Small intestine (tissue), 16 donors: ENCODE measurements at places on chromosomes 12 and 14. TPM values are rescaled to one million over a fixed set of nuclear protein-coding genes. Genes with fewer than 3 reads are reported as not detected.

The TAS2R14 gene
- polyA plus RNA-seq = 1.1 TPM

The SLCO1C1 gene
- polyA plus RNA-seq = 4.7 TPM

The VPS29 gene
- 159 TPM for polyA plus RNA-seq

DNA sequence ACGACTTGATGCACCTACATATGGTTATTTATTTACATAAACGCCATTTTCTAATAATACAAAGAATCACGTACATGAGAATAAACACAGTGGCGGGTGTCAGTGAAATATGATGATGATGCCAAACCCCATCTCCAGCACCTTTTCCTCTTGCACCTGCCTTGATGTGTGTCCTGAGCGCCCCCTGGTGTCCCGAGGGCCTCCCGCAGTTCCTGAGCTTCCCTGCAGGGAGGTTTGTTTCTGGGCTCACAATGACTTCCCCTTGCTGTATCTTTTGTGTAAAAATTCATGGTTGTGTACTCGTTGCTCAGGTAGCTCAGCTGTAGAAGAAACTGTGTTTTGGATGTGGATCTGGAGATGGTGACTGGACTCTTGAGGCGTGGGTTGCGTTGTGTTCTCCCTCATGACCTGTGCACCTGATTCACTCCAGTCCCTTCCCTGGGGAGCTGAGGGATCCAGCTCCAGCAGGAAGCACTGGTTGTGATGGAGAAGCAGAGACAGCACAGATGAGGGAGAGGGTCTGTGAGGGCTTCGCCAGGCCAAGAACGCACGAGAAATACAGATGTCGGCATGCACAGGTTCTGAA, 1037.8 kb downstream of the TMEM121 start:
- DNase-seq = no peak

DNA sequence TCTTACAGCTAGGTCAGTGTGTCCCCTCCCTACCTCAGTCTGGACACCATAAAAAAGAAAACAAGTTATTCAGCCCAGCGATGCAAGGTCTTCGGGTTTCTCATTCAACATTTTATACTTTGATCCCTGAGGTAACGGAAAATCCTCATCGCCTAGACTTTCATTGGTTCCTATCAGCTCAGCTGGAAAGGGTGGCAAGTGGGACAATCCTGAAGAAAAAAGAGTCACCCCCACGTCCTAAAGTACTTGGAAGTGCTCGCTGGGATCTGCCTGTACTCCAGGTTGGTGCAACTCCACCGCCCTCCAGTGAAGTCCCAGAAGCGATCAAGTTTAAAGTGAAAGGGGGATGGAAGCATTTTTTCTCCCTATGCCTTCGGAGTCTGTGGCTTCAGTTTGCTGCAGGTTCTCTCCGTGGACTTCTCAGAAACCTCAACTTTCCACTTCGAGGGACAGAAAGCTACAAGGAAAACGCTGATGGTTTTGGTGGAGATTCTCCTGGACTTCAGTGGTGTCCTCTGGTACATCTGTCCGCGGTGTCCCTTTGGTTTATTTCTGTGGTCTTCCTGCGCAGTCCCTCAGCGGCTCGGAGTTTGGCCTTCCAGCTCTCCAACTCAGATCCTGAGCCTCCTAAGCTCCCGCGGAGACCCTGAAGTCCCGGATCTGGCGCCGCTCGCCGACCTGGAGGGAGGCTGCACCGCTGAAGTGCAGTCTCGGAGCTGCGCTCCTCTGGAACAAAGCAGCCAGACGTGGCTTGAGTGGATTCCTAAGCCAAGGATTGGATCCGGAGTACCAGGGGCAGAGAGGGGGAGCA, 1.8 kb upstream of the LRFN5 start:
- DNase-seq = peak; percentile 33

GRCh38 chr14:85415015-85415712, 114.8 kb upstream of the FLRT2 start:
- peak; percentile 24 for DNase-seq

- DNase-seq = no peak
Observed at GRCh38 chr12:120167529-120168095, 26.9 kb downstream of the GCN1 start.

The KRT74 gene
- not detected for polyA plus RNA-seq

The CKB gene
- polyA plus RNA-seq = 36.7 TPM

GRCh38 chr14:102606296-102606695, 13.8 kb downstream of the RCOR1 start:
- DNase-seq = no peak

DNA sequence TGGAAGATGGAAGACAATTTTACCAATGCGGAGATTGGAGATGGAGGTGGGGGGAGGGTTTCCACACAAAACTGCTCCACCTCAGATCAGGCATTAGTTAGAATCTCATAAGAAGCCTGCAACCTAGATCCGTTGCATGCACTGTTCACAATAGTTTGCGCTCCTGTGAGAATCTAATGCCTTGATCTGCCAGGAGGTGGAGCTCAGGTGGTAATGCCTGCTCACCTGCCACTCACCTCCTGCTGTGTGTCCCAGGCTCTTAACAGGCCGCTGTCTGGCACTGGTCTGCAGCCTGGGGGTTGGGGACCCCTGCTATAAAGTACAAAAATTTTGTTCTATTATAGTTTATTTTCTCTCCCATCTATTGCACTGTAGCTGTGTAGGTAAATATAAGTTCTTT, 84.9 kb upstream of the FOXG1 start:
- no peak for DNase-seq

DNA sequence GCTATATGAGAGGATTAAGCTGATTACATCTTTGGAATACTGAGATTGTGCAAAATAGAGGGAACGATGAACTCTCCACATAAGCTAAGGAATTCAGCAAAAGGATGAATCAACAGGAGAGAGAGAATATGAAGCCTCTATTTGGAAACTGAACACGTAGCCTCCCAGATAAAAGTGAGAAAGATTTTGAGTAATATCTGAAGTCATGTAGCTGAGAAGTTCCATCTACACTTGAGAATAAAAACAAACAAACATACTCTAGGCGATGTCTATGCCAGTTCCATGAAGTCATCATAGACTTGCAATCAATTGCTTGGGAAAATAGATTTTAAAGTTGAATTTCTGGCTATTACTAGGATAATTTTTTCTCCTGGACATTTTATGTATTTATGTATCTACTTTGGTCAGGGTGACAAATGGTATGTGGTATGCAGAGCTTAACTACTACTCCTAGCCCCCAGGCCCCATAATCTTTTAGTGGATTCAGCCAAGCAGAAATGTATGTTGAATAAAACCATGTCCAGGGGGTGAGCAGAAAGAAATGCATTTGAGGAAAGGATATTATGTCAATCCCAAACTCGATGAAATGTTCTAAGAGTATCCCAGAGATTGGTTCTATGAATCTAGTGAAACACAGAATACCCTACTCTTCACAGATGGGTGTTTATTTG, 627.4 kb downstream of the DIO2 start:
- DNase-seq = no peak
